ENCODE measurements at places on chromosomes 7 and 10.
A peak's percentile ranks its signal among the peaks of the same experiment; 100 is the strongest.

- no peak for DNase-seq
Measured at GRCh38 chr10:43198682-43199005, 60.4 kb downstream of the CSGALNACT2 start.

DNA sequence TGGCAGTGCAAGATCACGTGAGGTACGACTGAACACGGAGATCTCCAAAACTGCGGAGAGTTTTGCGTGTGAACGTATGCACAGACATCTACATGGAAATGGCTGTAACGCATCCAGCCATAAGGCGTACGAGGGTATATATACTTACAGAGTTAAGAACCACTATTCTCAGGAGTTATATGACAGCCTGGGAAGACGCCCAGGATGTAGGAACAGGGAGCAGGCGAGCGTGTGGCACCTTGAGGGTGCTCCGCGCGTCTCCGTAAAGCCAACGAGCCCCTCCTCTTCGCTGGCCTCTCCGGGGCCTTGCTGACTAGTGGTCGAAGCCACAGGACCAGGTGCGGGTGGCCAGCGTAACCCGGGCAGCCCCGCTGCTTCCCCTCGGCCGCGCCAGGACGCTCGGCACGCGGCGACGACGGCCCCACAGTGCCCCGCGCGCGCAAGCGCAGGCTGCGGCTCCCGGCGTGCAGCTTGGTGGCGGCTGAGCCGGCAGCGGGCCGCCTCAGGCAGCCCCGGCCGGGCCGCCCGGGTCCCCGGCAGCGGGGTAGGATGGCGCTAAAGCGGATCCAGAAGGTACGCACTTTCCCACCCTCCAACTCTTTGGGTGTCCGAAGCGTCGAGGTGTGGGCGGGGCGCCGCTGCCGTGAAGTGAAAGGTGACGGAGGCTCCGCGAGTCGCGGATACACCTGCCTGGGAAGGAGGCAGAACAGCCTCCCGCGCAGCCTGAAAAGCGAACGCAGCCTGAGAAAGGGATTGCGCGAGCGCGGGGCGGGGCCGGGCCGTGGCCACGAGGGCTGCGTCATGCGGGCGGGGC, at the start of gene UBE2D4:
UBE2D4 (plus strand) TSS at position 453 of the 814 bp plus-strand sequence; CDS start at position 550, 97 bp downstream.
- DNase-seq = peak; percentile 63

DNA sequence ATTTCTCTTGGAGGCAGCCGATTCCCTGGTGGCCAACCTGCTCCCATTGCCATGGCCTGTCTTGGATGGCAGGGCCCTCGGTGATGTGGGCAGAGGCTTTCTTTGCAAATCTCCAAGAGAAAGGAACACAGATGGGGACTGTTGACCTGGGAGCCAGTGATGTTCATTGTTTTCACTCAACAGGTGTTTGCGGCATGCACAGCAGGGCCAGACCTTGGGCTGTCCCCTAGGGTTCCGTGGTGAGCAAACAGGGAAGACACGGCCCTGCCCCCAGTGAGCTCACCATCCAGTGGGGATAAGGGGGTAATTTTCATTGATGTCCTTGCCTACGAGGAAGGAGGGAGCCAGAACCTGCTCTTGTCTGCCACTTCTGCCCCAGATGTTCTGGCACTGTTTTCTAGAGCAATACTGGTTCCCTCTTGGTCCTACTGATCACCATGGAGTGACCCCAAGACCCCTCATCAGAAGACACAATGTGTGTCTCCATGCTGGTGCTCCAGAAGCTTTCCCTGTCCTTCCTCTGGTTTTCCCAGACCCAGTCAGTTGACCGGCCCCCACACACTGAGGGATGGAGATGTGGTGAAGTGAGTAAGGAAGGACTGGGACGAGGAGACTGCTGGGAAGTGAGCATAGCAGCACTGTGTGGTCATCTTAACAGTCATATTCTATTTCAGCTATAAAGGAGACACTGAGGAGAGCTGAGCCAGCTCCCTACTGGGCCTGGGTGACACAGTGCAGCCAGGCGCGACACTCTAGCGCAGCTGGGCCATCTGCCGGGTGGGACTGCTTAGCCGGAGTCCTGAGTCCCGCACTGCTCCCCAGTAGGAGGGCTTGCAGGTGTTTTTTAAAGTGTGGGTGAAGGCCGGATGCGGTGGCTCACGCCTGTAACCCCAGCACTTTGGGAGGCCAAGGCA, 20.4 kb upstream of the FIGNL1 start:
- DNase-seq = no peak

DNA sequence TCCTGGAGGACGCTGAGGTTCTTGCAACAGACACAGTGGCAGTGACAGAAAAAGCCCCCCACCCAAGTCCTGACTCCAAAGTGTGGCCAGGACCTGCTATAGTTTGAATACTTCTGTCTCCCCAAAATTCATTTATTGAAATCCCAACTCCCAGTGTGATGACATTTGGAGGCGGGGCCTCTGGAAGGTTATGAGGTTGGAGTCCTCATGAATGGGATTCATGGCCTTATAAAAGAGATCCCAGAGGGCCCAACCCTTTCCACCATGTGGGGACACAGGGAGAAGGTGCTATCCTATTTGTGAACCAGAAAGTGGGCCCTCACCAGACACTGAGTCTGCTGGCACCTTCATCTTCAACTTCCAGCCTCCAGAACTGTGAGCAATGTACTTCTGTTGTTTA, 18.3 kb downstream of the ANXA11 start:
- DNase-seq = no peak

- DNase-seq = no peak
Measured at GRCh38 chr10:33229949-33230267, 104.6 kb downstream of the NRP1 start.

DNA sequence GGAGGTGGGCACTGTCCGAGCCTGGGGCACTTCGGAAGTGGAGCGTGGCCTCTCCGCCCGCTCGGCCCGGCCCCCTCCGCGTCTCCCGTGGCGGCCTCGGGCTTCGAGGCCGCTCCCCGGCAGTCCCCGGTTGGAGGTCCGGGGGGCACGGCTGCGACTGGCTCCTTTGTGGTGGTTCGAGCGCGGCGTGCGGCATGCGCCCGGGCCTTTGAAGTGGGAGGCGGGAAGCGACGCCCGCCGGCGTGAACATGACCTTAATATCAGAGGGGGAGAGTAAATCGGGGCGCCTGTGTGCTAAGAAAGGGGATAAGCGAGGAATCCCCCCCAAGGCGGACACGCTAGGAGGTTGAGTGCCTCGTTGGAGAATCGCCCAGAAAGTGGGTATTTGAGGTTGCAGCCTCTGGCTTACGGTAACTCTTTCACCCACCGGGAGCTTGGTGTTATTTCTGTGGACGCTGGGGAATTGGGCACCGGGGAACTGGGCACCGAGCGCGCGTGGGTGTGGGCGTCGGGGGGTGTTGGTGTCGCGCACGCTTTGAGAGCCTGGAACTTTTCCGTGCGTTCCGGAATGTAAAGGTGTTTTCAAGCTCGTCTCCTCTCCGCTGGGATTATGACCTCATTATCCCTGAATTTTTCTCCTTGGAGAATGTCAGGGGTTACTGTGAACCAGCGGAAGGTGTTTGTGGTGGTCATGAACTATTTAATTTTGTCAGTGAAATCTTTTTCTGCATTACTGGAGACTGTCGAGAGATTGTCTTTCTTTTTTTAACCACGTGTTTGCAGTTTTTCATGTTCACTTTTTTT, 660 bp downstream of the SUV39H2 start:
- no peak for DNase-seq

DNA sequence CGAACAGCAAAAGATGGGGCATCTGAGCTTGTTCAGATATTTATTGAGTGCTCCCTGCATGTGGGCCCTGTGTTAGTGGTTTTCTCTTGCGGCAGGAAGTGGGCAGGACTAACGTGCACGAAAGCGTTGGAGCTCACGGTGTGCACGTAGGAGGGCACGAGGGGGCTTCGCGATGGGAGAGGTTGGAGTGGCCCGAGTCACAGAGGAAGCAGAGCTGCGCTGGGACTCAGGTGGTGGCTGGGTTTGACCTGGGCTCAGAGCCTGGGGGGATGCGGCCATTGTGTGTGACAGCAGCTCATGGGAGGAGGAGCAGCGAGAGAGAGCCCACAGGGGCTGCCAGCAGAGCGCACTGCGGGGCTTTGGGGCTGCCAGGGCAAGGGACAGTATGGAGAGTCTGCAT, 7.7 kb downstream of the ZSCAN25 start:
- no peak for DNase-seq

DNA sequence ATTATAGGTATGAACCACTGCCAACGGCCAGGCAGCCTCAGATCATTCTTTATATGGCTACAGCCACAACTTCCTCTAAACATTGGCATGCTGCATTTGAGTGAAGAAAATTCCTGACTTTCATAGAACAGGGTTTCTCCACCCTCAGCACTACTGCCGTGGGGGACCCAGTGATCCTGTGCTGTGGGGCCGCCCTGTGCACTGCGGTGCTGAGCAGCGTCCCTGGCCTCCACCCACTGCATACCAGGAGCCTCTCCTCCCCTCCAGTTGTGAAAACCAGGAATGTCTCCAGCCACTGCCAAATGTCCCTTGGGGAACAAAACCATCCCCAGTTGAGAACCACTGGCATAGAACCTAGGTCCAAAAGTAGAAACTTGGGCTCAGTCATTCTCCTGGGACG, 15.8 kb downstream of the CNPY1 start:
- no peak for DNase-seq

- no peak for DNase-seq
Measured at GRCh38 chr7:30139836-30140384, 5.1 kb downstream of the MTURN start.

GRCh38 chr7:81515009-81515408, 254.8 kb downstream of the HGF start:
- no peak for DNase-seq

- no peak for DNase-seq
Measured at GRCh38 chr7:774161-775109, 47.4 kb upstream of the PRKAR1B start.

GRCh38 chr7:6203381-6203780, 69.0 kb downstream of the CYTH3 start:
- DNase-seq = no peak

- peak; percentile 36 for DNase-seq
Measured at GRCh38 chr7:157432957-157433576, 96.3 kb downstream of the DNAJB6 start.

DNA sequence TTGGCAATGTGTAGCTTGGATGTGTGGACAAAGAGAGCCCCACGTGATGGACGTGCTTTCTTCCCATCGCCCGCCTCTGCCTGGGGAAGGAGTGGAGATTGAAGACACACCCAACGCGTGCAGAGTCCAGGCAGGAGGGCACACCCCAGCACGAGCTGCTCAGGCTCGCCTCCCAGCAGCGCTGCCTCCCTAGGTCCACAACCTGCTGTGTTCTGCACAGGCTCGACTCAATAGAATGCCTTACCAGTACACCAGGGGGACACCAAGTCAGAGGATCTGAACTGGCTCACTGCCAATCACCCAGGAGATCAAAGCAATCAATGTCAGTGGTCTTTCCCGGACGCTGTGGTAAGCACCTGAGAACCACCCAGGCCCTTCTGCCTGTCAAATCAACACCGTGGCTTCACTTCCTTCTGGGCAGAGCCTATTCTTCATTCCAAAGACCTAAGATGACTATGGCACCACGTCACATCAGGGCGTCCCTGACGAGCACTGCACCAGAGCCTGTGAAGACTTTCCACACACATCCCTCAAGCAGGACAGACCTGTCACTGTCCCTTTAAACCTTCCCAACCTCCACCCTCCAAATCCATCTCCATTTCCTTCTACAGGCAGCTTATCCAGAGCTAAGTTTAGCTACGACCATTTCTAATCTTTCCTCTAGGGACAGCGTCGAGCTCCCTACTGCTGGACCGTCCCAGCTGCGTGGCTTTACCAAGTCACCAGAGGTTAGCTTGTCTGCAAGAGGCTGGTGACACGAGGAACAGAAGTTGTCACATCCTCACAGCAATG, 72.3 kb downstream of the AMZ1 start:
- no peak for DNase-seq

DNA sequence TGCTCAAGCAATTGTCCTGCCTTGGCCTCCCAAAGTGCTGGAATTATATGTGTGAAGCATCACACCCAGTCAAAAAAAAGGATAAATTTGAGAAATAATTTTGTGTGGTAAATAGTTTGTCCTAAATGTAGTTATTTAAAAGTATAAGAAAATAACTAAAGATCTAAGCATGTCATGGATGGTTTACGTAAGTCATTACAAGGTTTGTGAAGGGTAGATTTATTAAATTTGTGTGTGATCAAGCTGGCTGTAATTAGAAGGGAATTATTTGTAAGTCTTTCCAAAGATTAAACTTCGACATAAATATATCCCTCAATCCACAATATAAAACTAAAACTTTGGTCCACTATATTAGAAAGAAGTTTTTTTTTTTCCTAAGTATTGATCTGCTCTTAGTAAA, 28.6 kb downstream of the ORC5 start:
- no peak for DNase-seq

DNA sequence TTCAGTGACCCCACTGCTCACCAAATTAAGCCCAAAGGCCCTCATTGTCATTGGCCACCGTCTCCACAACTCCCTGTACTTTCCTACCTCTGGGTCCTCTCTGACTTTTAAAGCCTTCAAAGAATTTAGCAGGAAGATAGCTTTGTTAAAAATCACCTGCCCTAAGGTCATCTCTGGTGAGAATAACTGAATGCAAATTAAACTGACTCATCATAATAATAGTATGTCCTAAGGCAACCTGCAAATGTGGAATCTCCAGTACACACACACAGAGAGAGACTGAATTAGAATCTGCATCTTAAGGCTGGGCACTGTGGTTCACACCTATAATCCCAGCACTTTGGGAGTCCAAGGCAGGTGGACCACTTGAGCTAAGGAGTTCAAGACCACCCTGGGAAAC, 24.1 kb downstream of the OAT start:
- DNase-seq = no peak

- no peak for DNase-seq
Measured at GRCh38 chr7:1538544-1539180, 8.2 kb downstream of the MAFK start.

DNA sequence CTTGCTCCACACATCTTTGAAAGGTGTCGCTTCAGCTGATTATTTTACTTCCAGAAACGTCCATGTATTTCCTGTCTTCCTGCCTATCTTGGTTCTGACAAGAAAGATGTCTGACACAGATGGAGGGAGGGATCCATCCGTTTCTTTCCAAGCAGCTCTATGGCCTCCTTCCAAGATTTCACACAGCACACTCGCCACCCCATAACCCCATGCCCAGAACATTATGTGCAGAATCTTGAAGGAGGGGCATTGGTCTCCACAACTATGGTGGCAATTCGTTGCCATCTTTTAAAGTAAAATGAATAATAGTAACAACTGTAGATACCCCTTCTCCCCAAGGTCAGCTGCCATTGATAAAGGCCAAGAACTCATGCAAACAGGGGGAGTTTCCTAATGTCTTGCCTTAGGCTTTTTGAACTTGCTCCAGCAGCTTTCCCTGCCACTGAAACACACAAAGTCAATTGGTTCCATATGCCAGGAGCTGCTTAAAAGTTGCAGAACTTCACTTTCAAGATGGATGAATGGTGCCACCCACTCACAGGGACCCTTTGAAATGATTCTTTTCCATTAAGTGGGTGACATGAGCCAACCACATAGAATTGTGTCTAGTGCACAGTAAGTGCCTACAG, 60.0 kb downstream of the VSTM4 start:
- DNase-seq = no peak

- no peak for DNase-seq
Measured at GRCh38 chr7:110974441-110974840, 116.5 kb upstream of the LRRN3 start.

DNA sequence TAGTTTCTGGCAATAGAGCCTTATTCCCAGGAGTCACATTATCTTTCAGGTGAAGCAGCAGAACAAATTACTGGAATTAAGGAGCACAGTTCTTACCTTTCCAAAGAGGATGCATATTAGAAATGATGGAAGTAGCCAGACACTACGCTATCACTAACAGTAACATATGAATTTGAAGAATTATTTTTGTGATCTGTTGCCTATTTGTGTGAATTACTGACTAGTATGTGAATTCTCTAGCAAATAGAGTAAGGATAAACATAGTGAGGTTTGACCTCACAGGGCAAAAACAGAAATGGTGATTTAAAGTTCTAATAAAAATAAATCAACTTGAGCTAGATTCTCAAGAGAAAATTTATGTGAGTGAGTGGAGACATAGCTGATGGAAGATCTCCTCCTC, 1299.3 kb downstream of the XPNPEP1 start:
- no peak for DNase-seq

Data from renal cortex interstitium (tissue), 15 donors.